ENCODE measurements at places on chromosomes 6 and 20.
A peak's percentile ranks its signal among the peaks of the same experiment; 100 is the strongest.

- DNase-seq: peak; percentile 51
Measured at GRCh38 chr20:62824476-62825332, 7.9 kb downstream of the COL9A3 start.

DNA sequence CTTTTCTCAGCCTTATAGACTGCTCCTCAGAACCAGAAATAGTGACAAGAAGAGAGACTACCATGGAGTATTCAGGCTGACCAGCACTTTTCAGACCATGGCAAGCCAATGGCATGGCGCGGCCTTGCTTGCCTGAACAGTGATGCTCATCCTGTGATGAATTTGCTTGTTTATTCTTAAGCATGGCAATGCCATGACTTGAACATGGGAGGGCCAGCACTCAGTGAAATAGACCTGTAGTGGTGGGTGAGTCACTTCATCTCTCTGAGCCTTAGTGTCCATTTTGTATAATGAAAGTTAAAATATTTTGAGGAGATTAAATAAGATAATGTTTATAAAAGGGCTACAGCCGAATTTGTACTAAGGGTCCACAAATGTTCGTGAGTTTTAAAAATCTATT is 79.1 kb downstream of the LRRC1 start:
- no peak for DNase-seq

- no peak for DNase-seq
Measured at GRCh38 chr20:52972965-52973819, 1.0 kb downstream of the TSHZ2 start.

DNA sequence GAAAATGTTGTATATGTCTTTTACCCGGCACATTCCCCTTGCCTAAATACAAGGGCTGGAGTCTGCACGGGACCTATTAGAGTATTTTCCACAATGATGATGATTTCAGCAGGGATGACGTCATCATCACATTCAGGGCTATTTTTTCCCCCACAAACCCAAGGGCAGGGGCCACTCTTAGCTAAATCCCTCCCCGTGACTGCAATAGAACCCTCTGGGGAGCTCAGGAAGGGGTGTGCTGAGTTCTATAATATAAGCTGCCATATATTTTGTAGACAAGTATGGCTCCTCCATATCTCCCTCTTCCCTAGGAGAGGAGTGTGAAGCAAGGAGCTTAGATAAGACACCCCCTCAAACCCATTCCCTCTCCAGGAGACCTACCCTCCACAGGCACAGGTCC is 11.3 kb upstream of the MAPRE1 start:
- no peak for DNase-seq

GRCh38 chr6:46014511-46015118 is 1.0 kb downstream of the CLIC5 start:
- peak; percentile 12 for DNase-seq

GRCh38 chr6:136963259-136963658 is 41.2 kb downstream of the SLC35D3 start:
- DNase-seq: no peak

- DNase-seq: no peak
Measured at GRCh38 chr6:16972535-16972934, 129.3 kb upstream of the STMND1 start.

GRCh38 chr20:50303573-50304500 is 113.2 kb downstream of the CEBPB start:
- no peak for DNase-seq

GRCh38 chr20:59820204-59821041 is 113.0 kb downstream of the SYCP2 start:
- no peak for DNase-seq

DNA sequence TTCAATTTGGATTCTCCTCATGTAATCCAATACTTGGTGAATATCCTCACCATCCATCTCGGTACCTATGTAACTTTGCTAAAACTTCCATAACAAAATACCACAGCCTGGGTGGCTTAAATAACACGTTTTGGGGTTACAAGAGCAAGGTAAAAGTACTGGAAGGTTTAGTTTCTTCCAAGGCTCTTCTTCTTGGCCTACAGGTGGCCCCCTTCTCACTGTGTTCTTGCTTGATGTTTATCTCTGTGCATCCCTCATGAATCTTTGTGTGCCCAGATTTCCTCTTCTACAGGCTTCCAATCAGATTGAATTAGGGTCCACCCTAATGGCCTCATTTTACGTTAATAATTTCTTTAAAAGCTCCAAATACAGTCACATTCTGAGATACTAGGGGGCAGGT is 163.3 kb upstream of the HCRTR2 start:
- DNase-seq: no peak

- no peak for DNase-seq
Measured at GRCh38 chr6:144912474-144912873, 627.3 kb downstream of the UTRN start.

- DNase-seq: no peak
Measured at GRCh38 chr6:152351742-152352141, 285.4 kb downstream of the SYNE1 start.

- no peak for DNase-seq
Measured at GRCh38 chr20:53804920-53805894, 211.6 kb upstream of the ZNF217 start.

GRCh38 chr20:1489764-1490436 is 1.3 kb downstream of the SIRPB2 start:
- DNase-seq: no peak

- DNase-seq: no peak
Measured at GRCh38 chr6:150036081-150036480, 10.7 kb upstream of the RAET1L start.

DNA sequence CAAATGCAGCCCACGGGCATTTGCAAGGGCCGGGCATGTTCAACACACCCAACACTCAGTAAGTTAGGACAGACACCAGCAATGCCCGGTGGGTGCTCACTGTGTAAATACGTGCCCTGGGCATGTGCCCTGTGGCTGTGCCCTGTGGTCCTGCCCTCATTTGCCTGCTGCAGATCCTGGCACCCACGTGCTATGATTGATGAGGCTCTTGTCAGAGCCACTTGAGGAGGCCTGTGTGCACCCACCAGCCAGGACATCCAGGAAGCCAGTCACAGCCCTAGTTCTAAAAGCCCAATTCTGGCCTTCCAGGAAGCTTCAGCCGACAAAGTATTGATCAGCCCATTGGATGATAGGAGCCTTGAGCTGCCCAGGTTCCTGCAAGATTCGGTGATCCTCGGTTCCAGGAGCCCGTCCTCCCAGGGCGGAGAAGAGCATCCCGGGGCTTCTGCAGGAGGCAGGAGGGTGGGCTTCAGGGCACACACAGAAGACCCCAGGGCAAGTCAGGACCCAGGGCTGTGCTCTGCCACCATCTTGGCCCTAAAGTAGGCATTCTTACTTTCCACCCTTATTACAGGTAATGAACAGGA is 223.9 kb downstream of the PREX1 start:
- no peak for DNase-seq

GRCh38 chr6:56507517-56507916 is 135.2 kb downstream of the DST start:
- DNase-seq: no peak

DNA sequence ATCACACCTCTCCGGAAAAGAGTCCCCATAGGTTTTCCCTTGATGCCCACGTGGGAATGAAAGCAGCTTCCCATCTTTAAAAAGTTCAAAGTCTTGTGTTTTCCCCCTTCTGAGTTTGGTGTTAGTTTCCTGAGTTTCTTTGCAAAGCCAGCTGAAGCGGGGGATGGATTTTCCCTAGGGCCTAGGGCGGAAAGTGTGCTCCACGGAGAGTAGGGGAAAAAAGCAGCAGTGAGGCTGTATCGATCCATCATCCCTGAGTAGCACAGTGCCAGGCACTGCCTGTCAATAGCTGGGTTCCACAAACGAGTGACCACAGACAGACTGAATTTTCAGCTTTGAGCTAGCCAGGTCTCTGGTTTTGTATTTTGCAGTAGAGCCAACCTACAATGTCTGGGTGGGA is 1.3 kb downstream of the DAAM2 start:
- DNase-seq: no peak

DNA sequence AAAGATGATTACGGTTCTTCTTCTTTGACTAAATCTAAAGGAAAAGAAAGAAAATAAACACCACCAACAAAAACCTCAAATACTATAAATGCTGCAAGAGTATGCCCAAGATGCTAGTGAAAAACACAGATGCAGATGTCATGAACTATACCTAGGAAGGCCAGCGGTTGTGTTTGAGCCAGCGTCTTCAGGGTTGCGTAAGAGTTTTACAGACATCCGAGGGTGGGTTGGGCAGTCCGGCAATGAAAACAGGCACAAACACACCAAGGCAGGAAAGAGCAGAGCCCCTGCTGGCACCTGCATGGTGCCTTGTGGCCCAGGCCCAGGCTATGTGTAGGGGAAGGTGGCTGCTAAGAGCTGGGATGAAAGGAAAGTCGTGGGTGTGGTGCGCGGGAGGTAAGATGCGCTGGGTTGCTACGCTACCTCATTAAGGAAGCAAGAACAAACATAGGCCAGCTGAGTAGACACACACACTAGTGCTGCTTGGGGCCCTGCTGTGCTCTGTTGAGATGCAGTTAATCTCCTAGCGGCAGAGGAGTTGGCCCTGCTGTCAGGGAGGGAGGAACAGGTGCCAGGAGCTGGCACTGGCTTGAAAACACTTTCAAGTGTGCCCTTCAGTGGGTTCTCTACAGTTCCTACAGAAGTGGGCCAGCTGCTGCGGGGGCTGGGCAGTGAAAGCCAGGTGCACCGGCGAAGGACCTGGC is 170.2 kb upstream of the PLN start:
- DNase-seq: no peak

DNA sequence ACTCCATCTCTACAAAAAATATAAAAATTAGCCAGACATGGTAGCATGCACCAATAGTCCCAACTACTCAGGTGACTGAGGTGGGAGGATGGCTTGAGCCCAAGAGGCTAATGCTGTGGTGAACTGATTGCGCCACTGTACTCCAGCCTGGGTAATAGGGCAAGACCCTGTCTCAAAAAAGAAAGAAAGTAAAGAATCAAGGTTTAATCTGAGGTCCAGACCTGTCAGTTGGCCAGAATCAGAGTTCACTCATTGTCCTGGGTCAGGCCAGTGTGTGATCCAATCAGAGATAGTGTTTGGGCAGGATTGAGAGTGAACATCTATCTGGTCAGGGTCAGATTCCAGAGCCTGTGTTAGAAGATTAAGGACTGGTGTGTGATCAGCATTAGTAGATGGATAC is 15.5 kb downstream of the TMEM63B start:
- DNase-seq: no peak

DNA sequence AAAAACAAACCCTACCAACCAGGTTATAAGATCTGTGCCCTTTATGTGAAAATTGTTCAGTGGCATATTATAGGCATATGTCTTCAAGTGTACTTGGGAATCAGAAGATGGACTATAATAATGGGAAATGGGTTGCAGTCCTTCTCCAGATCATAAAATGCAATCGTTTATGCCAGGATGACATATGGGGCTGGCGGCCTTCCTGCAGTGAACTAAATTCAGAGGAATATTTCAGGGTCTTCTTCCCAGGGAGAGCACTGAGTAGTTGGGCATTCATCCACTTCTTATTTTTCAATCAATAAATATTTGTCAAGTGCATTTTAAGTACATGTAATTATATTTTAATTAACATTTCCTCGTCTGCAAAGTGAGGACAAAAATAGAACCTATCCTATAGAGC is 176.2 kb upstream of the CNR1 start:
- no peak for DNase-seq

- no peak for DNase-seq
Measured at GRCh38 chr6:31597006-31597405, 4.2 kb upstream of the NCR3 start.

DNA sequence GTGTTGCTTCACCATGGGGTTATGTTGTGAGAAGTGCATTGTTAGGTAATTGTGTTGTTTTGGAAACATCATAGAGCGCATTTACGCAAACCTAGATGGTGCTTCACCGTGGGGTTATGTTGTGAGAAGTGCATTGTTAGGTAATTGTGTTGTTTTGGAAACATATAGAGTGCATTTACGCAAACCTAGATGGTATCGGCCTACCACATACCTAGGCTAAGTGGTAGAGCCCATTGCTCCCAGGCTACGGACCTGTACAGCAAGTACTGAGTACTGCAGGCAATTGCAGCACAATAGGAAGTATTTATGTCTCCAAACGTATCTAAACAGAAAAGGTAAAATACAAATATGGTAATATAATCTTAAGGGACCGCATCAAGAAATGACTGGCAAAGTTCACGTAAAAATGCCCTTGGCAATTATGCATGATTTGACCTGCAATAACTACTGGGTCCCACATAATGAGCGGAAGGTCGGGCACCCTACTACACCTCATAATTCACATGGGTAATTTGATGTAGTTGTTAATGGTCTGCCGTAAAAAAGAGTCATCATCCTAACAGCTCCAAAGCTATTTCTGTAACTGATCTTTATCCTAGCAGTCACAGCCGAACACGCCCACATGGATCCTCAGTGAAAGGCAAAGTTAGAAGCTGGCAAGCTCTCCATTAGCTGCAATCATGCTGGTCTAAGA is 76.0 kb downstream of the RSPH3 start:
- no peak for DNase-seq

- no peak for DNase-seq
Measured at GRCh38 chr6:80769106-80769505, 662.6 kb downstream of the BCKDHB start.

DNA sequence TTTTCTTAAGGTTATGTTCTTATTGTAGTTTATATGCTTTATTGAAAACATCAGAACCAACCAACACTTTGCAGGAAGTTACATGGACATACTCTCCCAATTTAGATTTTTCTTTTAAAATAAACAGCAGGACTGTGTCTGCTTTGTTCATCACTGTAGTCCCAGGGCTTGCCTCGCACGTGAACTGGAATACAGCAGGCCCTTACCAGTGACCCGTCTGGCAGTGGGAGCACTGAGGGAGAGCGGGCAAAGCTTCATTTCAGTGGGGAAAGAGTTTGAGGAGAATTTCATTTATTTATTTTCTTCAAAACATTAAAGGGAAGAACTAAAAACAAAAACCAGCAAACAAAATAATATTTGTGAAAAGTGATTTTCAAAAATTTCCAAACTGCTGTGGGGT is 230.8 kb downstream of the PAX1 start:
- no peak for DNase-seq

GRCh38 chr6:3252861-3253596 is 5.7 kb upstream of the PSMG4 start:
- no peak for DNase-seq

- DNase-seq: peak; percentile 19
Measured at GRCh38 chr6:142907544-142907943, 37.4 kb downstream of the HIVEP2 start.

- no peak for DNase-seq
Measured at GRCh38 chr20:36101192-36101591, 53.3 kb upstream of the EPB41L1 start.

DNA sequence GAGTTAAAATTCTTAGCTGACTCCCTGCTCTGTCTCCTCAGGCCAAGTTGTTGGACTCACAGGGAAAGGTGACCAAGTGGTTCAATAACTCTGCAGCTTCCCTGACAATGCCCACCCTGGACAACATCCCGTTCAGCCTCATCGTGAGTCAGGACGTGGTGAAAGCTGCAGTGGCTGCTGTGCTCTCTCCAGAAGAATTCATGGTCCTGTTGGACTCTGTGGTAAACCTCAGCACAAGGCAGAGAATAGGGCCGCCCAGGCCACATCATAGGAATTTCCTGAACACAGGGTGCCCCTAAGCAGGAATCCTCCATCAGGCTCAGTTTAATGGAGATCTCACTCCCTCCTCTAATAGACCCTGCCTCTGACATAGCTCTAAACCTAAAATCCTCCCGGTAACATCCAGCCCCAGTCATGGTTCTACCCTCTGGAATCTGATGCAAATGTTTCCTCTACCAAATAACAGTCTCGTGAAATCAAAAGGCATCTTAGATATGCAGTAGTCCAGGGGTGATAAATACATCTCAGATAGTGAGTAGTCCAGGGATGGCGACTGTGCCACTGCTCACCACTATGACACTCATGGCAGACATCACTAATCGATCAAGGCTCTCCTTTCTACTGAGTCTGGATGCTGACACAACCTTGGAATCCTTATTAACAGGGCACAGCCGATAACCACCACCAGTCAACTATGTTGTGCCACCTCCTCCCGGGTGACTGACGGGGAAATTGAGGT is 18.3 kb downstream of the BPIFB1 start:
- no peak for DNase-seq
